Heart left ventricle (tissue), 16 donors: ENCODE measurements at places on chromosomes 12 and 14. TPM values are rescaled to one million over a fixed set of nuclear protein-coding genes. Genes with fewer than 3 reads are reported as not detected.

SYT10 gene
- not detected for total RNA-seq

FOXG1 gene
- total RNA-seq: not detected

KRT3 gene
- total RNA-seq: not detected

USP44 gene
- total RNA-seq: 1.2 TPM

DAO gene
- not detected for total RNA-seq

TOMM20L gene
- not detected for total RNA-seq

VRTN gene
- total RNA-seq: not detected

HOXC12 gene
- total RNA-seq: not detected

VIPAS39 gene
- total RNA-seq: 17.6 TPM

DNA sequence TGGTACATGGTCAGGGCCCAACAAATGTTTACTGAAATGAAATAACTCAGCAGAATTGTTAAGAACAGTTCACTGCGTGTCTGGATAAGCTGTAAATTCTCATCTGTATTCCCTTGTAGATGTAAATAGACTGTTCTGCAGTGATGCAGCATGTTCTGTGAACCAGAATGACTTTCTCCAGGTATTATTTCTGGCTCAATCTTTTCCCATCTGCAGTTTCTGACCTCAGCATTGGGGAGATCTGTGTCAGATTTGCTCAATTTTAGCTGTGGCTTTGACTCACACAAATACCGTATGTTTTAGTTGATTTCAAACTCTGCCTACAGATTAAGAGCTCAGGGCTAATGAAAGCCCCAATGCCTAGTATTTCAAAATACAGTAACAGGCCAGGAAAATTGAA is 49.2 kb upstream of the DICER1 start:
- H3K27me3 ChIP-seq: no peaks in the 10 kb centered on the region
- no peaks in the 10 kb centered on the region for H3K36me3 ChIP-seq
- no peak for DNase-seq
- no peaks in the 10 kb centered on the region for H3K4me1 ChIP-seq

GRCh38 chr14:52023518-52023917 is 34.2 kb downstream of the RTRAF start:
- peaks cover 62% of the 10 kb centered on the region for H3K4me1 ChIP-seq
- peaks cover 43% of the 10 kb centered on the region for H3K36me3 ChIP-seq
- DNase-seq: peak; percentile 56
- peak overlapping the region; percentile 64 for H3K27ac ChIP-seq
- H3K4me3 ChIP-seq: no peak overlapping the region

- DNase-seq: no peak
- no peak overlapping the region for H3K27ac ChIP-seq
- H3K27me3 ChIP-seq: no peaks in the 10 kb centered on the region
These were observed 21.9 kb upstream of the EEA1 start for GRCh38 chr12:92951006-92951405.

GRCh38 chr12:49645146-49646039 is 22.0 kb downstream of the PRPF40B start:
- H3K27me3 ChIP-seq: no peaks in the 10 kb centered on the region
- H3K36me3 ChIP-seq: peaks cover 92% of the 10 kb centered on the region
- no peak overlapping the region for H3K4me3 ChIP-seq
- no peak for DNase-seq
- H3K4me1 ChIP-seq: peaks cover 55% of the 10 kb centered on the region

- no peaks in the 10 kb centered on the region for H3K36me3 ChIP-seq
- no peak overlapping the region for H3K27ac ChIP-seq
- no peak for DNase-seq
- no peaks in the 10 kb centered on the region for H3K27me3 ChIP-seq
- no peak overlapping the region for H3K4me3 ChIP-seq
These were observed 41.4 kb upstream of the AMIGO2 start for GRCh38 chr12:47121146-47121545.

DNA sequence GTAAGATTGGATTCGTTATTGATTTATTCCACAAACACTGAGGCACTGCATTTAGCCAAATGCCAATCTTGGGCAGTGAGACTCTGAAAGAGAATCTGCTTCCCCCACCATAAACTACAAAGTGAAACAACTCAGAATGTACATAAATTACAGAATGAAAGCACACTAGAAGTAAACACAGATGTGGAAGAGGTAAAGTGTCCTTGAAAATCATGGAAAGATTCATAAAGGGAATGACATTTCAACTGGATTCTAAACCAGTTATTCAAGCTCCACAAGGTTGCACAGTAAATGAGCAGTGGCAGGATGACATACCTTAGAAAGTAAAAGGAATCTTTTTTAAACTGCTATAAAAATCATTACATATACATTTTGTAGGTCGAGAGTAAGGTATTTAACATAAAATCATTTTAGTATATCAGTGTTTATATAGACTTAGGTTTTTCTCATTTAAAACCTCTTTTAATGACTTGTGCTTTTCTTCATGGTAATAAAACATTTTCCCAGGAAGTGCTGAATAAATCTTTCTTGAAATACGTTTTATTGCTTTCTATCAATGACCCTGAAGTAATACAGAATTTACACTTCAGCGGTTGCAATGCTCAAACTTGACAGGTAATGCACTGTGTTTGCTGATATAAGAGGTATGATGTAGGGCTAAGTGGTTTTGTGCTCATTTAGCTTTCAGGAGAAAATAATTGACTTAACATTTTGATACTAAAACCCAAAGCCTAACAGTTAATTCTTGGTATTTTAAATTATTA is 270.6 kb downstream of the NAV3 start:
- no peak overlapping the region for H3K27ac ChIP-seq
- no peak overlapping the region for H3K4me3 ChIP-seq
- H3K27me3 ChIP-seq: no peaks in the 10 kb centered on the region
- DNase-seq: no peak

DNA sequence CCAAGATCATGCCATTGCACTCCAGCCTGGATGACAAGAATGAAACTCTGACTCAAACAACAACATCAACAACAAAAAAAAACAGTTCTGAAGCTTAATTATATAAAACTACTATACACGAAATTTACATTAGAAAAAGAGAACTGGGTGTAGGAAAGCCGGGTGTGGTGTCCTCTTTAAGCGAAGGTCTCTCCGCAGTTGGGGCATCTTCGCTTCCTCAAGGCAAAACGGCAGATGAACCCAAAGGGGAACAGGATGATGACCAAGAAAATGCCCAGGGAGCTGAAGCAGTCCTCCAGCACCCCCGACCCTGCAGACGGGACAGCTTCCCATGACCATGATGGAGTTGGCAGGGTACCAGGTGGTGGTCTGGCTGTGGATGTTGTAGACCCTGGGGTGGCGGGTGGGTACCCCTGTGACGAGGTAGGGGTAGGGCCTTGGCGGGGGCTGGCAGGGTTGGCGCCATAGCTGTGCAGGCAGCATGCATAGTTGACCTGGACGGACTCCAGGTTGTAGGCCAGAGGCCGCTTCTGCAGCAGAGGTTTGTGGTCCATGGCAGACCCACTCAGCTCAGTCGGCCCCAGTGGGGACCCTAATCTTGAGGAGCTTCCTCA is 18.2 kb upstream of the BCAT1 start:
- H3K27me3 ChIP-seq: no peaks in the 10 kb centered on the region
- no peak overlapping the region for H3K27ac ChIP-seq
- H3K4me3 ChIP-seq: no peak overlapping the region
- DNase-seq: no peak

DNA sequence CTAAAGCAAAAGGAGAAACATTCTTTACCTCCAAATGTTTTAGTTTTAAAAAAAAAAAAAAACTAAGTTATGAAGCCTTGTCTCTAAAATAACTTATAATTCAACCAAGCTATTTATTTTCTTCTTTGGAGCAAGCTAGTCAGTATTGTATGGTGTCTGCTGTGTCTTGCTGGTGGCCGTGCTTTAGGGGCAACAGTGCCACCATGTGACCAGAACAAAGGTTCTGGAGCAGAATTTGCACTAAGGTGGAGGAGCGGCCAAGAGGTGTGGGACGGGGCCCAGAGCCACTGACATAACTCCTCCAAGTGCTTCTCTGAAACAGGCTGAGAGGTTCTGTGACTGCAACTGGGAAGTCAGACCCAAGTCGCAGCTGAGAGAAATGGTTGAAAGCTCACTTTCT is 4.5 kb downstream of the FICD start:
- H3K27ac ChIP-seq: no peak overlapping the region
- H3K4me1 ChIP-seq: peaks cover 16% of the 10 kb centered on the region
- no peaks in the 10 kb centered on the region for H3K27me3 ChIP-seq
- no peak overlapping the region for H3K4me3 ChIP-seq
- H3K36me3 ChIP-seq: peaks cover 68% of the 10 kb centered on the region
- DNase-seq: no peak

DNA sequence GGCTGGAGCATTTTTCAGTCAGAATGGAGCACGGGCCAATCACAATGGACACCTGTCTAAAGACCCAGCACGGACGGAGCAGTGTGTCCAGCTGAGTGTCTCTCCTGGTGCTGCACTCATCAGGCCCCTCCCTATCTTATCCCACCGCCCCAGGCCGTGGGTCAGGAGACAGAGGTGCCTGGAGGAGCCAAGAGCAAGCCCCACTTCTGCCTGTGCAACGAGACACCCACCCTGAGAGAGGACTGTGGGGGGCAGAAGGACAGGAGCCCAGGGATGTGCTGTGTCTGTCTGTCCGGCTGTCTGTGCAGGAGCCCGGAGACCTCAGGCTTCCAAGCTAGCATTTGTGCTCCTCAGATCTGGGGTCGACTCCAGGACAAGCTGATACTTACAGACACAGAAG is 69.6 kb upstream of the SFSWAP start:
- H3K4me1 ChIP-seq: no peaks in the 10 kb centered on the region
- H3K4me3 ChIP-seq: no peak overlapping the region
- no peak overlapping the region for H3K27ac ChIP-seq
- H3K36me3 ChIP-seq: no peaks in the 10 kb centered on the region
- no peak for DNase-seq

DNA sequence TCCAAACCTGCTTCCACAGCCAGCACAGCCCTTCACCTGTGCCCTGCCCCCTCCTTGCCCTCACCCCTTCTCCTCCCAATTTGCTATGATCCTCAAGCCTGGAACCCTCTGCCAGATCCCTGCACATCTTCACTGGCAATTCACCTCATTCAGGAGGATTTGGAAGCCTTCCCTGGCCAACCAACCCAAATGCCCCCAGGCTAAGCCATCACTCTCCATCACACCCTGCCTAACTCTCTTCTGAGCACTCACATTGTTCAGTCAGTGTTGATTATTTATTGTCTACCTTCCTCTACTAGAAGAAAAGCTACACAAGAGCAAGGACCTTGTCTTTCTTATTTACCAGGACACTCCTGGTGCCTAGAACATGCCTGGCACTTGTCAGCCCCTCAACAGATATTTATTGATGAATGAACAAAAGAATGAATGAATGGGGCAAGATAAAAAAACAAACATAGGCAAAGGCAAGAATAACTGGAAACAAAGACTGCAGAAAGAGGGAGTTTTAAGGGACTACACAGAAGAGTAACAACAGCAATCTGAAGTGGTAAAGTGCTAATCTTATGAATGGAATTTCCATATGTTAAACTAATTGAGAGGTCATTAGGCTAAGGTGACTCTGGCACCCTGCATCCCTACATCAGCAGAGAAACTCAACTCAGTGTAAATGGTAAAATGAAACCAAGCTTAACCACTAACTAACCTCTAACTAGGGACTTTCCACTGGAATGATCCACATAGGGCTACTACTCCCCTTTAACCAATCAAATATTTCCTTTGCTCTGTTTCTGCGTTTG is 33.4 kb downstream of the TMTC1 start:
- H3K36me3 ChIP-seq: peaks cover 39% of the 10 kb centered on the region
- no peak overlapping the region for H3K27ac ChIP-seq
- H3K27me3 ChIP-seq: no peaks in the 10 kb centered on the region
- H3K4me1 ChIP-seq: peaks cover 17% of the 10 kb centered on the region
- no peak for DNase-seq

GRCh38 chr14:54275997-54276725 is 120.6 kb upstream of the CDKN3 start:
- no peak for DNase-seq
- H3K36me3 ChIP-seq: no peaks in the 10 kb centered on the region
- H3K27ac ChIP-seq: no peak overlapping the region
- no peaks in the 10 kb centered on the region for H3K27me3 ChIP-seq
- no peaks in the 10 kb centered on the region for H3K4me1 ChIP-seq

GRCh38 chr12:50665170-50665569 is 98.7 kb upstream of the ATF1 start:
- H3K27ac ChIP-seq: no peak overlapping the region
- H3K4me3 ChIP-seq: no peak overlapping the region
- H3K27me3 ChIP-seq: no peaks in the 10 kb centered on the region
